ENCODE measurements at places on chromosomes 16 and 17.

GRCh38 chr17:50396261-50397110 is 837 bp downstream of the LRRC59 start:
- peak; percentile 26 for DNase-seq

- no peak for DNase-seq
Measured at GRCh38 chr17:29705386-29705785, 82.7 kb upstream of the CORO6 start.

GRCh38 chr16:54193665-54194333 is 92.8 kb downstream of the IRX3 start:
- DNase-seq, result peak; percentile 52

DNA sequence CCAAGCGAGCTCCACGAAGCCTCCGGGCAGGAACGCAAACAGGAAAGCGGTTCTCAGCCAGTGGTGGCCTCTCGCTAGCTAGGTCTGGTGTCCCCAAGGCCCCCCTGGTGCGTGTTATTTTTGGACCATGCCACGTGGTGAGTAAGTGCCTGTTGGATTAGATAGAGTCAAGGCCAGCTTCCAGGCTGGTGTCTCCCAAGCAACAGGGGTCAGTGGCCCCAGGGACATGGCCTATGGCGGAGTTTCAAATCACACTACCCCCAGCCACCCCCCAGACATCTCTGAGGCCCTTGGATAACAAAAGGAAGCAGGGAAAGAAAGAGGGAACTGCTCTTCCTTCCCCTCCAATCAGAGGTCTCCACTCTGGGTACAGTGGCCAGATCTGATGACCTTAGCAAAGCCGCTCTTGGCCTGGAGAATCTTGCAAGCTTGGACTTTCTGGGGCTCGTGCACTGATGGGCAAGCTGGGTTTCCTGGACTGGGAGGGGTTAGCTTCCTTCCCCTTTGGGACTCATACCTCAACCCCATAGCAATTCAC is 58.2 kb downstream of the MAF start:
- DNase-seq, result no peak

GRCh38 chr16:65896448-65897153 is 469.9 kb upstream of the CDH5 start:
- no peak for DNase-seq

- DNase-seq, result no peak
Measured at GRCh38 chr16:81796035-81796434, 16.9 kb downstream of the PLCG2 start.

DNA sequence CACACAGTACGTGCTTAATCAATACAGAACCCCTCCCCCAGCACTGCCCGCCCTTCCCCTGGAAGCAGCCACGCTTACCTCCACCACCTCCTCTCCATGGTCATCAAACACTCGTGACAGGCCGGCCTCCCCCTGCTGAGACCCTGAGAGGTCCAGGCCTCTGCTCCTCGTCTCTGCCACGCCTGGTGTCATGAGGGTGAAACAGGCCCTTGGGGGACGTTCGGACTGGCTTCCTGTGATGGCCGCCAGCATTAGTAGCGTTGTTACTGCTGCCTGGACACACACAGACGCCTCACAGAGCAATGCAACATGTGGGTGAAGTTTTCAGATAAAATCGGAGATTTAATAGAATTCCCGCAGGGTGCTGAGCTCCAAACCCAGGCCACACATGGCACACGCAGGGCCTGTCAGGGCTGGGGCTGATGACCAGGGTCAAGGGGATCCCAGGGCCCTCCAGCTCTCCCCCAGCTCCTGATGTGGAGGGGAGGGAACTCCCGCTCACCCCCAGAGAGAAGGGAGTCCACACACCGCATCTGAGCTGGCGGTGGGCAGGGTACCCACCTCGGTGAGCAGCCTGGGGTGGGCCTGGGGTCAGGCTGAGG is 15.9 kb upstream of the SLC38A10 start:
- no peak for DNase-seq

GRCh38 chr17:59330053-59330942 is 1.2 kb upstream of the YPEL2 start:
- no peak for DNase-seq

DNA sequence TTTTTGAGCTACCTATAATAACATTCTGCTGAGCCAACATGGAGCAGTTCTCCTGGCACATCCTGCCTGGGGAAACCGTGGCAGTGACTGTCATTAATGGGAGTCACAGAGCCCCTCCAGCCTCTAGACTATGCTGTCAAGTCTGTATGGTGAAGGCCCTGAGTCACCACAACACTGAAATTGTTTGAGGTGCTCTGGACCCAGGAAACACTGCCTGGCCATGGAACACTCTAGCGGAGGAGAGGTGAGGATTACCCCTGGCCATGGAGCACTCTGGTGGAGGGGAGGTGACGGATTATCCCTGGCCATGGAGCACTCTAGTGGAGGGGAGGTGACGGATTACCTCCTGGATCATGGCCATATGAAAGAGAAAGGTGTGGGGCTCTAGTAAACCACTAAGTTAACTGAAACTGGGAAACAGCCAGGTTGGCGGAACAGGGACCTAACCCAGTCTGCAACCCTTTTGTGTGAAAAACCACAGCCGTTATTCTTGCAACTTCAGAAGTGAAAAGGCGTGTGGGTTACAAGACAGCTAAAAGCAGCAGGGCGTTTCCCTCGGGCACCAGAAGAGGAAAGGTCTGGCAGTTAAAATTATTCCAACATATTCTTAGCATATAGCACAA is 156.7 kb downstream of the KCNJ12 start:
- peak; percentile 24 for DNase-seq

DNA sequence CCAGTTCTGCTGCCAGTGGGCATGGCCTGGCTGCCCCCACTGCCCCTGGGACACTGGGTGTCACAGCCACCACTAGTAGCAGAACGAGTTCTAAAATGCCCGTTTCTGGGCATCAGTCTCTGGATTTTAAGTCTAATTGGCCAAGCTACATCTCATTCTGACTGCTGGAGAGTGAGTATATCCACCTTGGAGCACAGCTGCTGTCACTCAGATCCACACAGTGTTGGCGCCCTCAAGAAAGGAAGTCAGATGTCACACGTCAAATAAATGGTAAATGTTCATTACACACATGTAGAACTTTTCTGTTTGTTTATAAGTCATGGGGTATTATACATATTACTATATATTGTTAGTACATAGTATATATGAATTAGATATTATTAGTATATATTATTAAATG is 19.4 kb downstream of the GNGT2 start:
- no peak for DNase-seq

DNA sequence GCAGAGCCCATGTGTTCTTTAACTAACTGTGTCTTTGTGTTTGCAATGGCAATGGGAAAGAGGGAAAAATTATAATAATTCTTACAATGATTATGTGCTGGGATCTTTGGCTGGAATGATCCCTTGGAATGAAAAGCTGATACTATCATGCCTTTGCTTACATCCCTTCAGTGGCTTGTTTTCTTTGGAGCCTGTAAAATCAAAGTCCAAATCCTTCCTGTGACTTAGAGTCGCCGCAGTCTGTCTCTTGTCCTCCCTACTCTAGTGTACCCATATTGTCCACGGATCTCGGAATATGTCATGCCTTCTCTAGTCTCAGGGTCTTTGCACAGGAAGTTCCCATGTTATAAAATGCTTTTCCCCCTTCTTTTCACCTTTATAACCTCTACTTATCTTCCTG is 111.7 kb upstream of the MAF start:
- no peak for DNase-seq

- no peak for DNase-seq
Measured at GRCh38 chr16:67271446-67271845, 7.9 kb upstream of the PLEKHG4 start.

- no peak for DNase-seq
Measured at GRCh38 chr16:78916928-78917545, 683.5 kb downstream of the MAF start.

GRCh38 chr16:57345021-57345420 is 13.6 kb upstream of the CCL22 start:
- no peak for DNase-seq

DNA sequence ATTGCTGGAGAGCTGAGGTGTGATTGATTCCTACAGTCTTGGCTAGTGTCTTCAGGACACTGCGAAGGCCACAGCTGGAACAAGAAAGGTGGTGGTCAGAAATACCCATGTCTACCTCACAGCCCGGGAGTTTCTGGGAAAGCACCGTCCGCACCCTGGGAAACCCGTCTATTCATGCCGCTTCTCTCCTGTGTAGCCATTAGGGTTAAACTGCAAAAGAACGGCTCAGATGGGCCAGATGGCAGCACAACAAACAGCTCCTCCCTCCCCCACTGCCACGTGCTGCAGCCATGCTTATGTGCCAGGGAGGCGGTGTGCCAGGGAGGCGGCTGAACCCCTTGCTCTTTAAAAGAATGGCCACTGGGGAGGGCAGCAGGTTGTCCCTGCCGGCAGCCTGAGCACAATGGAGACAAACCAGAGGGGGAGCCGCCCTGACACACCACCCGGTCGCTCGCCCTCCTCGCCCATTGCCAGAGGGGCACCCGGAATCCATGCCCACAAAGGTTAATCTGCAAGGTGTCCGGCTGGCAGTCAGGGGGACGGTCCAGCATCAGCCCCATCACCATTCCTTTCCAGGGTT is 65.2 kb downstream of the CYTH1 start:
- no peak for DNase-seq

DNA sequence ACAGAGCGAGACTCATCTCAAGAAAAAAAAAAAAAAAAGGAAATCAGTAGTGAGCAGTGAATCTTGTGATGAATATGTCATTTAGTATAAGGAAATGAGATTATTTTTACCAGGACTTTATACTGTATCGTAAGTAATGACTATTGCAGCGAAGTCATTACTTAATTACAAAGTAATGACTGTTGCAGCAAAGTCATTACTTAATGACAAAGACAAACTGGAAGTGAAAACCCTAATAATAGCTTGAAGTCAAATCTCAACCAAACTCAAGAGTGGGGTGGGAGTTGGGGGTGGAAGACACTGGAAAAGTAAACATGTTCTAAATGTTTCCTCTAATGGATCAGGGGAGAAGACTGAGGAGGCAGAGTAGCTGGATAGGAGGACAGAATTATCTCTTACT is 76.5 kb downstream of the ARHGAP44 start:
- DNase-seq, result no peak

DNA sequence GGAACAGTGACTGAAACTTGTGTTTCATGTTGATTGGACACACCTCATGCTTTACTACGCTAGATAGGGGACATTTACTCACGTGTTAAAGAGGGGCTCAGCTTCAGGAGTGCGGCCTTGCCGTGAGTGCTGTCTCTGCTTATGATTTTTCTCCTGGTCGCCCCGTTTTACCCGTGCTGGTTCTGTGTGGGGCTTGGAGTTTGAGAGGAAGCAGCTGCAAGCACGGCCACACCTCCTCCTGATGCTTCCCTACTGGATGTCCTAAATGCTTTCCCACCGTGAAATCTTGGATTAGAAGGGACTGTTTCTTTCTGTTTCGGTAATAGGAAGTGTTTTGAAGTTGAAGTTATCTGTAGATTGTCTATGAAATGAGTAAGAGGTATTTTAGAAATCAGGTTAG is 54.0 kb upstream of the ZNF750 start:
- no peak for DNase-seq

GRCh38 chr17:1941272-1942065 is 83.7 kb downstream of the RTN4RL1 start:
- no peak for DNase-seq

DNA sequence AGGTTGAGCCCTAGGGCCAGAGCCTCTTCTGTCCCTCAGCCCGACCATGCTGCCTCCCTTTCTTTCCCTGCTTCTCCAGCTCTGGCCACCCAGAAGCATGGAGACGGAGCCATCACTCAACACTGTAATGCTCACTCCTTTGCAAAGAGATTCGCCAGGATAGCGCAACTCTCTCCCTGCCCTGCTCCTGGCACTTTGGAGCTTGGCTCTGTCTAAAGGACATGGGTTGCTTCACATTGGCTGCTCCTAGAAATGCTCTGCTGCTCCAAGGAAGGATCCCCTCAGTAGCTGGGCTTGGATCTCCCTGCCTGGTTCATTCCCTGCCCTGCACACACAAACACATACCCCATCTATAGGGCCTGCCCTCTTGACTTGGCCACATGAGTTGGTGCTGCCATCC is 76.0 kb downstream of the CLEC16A start:
- DNase-seq, result no peak

DNA sequence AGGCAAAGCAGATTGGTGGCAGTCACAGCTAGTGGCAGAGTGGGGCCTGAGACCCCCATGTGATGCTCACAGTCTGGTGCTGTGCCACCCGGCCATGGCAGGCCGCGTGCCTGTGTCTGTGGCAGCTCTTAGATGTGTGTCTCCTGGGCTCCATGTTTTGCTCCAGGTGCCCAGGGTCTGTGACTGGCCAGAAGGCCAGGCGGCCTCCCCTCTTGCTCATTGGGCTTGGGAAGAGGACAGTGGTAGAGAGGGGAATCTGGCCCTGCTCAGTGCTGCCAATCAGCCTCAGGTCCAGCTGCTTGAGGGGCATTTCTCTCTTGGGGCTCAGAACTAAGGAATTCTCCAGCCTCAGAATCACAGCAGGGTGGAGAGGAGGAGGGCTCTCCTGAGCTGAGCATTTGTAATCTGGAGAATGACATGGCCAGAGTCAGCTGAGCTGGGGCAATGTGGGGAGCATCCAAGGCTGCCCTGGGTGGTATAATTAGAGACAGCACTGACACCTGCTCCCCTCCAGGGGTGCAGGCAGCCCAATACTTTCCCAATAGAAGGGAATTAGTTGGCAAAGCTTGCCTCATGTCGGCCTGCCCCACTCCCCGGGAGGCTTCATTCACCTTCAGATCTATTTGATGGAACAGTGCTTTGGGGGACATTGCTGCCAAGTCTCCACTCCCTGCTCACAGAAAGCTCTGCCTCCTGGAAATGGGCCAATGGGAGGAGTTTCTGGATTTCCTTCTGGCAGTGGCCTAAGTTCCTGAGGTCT is 2.7 kb upstream of the LASP1NB start:
- DNase-seq, result peak; percentile 15

DNA sequence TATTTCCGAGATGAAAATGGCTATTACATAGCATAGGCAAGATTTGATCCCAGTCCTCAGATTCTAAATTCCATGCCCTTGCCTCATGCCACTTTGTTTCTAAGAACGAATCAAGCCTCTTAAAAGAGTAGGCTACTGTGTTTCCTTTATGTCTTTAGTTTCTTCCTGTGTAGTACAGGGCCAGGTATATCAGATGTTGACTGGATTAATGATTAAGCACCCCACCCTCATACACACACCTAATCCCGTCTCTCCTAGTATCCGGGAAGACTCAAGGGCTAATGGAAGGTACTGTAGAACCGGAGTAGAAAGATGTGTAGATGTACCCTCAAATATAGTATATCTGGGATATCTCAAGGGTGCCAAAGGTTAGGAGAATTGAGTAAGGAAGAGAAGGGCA is 6.7 kb downstream of the TOM1L1 start:
- DNase-seq, result no peak

GRCh38 chr17:80673152-80673920 is 128.7 kb downstream of the RPTOR start:
- DNase-seq, result no peak

- peak; percentile 74 for DNase-seq
Measured at GRCh38 chr16:30535777-30536190, 1.1 kb upstream of the ZNF747 start.

Data from activated CD4-positive, alpha-beta memory T cell treated with anti-CD3 and anti-CD28 coated beads, Interleukin-2, amount 10 ng/mL, durations not matched to agents 7 days and 5 days (primary cell).